ENCODE measurements at places on chromosomes 12 and 14.

- no peak for DNase-seq
Observed at GRCh38 chr12:8677362-8677761, 14.7 kb upstream of the MFAP5 start.

GRCh38 chr12:32102234-32102633 lies 4.4 kb upstream of the BICD1 start:
- no peak for DNase-seq

- no peak for DNase-seq
Observed at GRCh38 chr14:60970146-60970545, 10.7 kb downstream of the TRMT5 start.

DNA sequence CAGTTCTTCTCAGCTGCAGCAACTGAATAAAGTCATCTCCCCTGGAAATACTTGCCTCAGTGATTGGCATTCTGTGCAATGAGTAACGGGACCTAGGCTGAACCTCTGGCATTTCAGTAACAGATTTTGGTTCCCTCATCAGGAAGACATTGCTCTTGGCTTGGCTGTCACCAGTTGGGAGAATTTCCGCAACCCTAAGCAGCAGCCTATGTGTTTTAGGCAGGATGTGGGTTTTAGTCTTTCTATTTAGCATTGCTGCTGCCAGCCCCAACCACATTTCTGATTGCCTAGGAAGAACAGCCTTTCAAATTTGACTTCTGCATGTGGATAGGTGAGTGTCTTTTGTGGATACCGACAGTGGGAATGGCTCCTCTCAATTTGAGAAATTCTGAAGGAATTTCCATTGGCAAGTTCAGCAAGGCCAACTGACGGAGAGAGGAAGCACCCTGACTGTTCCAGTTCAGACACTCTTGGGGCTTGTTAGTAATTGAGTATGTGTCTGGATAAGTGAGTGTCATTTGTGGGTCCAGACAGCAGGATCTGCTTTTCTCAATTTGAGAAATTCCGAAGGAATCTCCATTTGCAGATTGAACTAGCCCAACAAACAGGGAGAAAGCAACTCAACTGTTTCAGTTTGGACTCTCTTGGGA lies 19.0 kb upstream of the CLEC2A start:
- peak; percentile 24 for DNase-seq

DNA sequence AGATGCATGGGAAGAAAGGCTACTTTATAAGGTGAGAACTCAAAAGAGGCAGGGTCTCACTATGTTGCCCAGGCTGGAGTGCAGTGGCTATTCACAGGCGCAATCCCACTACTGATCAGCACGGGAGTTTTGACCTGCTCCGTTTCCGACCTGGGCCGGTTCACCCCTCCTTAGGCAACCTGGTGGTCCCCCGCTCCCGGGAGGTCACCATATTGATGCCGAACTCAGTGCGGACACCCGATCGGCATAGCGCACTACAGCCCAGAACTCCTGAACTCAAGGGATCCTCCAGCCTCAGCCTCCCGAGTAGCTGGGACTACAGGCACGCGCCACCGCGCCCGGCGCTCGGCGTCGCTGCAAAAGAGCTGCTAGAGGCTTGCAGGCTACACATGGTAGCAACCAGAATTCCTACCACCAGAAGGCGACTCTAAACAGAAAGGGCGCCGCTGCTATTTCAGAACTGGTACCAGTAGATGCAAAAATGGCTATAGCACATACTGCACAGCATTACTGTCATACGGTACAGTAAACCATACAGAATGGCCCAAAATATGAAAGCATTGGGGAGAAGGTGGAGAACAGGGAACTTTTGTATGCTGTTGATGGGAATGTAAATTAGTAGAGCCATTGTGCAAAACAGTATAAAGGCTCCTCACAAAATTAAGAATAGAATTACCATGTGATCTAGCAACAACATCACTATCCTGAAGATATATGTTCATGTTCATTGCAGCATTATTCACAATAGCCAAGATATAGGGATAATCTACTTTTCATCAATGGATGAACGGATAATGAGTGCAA lies 1.2 kb upstream of the NEMF start:
- no peak for DNase-seq

- no peak for DNase-seq
Observed at GRCh38 chr12:95074766-95075165, 1.3 kb upstream of the NR2C1 start.

- DNase-seq, result no peak
Observed at GRCh38 chr12:111453071-111453989, 47.6 kb downstream of the SH2B3 start.

GRCh38 chr12:92186038-92186470 lies 40.4 kb upstream of the BTG1 start:
- DNase-seq, result no peak

- no peak for DNase-seq
Observed at GRCh38 chr14:31884776-31885379, 192.2 kb upstream of the ARHGAP5 start.

GRCh38 chr14:71765505-71765904 lies 166.7 kb upstream of the RGS6 start:
- DNase-seq, result no peak

- DNase-seq, result no peak
Observed at GRCh38 chr12:107417004-107417403, 268.6 kb upstream of the PWP1 start.

DNA sequence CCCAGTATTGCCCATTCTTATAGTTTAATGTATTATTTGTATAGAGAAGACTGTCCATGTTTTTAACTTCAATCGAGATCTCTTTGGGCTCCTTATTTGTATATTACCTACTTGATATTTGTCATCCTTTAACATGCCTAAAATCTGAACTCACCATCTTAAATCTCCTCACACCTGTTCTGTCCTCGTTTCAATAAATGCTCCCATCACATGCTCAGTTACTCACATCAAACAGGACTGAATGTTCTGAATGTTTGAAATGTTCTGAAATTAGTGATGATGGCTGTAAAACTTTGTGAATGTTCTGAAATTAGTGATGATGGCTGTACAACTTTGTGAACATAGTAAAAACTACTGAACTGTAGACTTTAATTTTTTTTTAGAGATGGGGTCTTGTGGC lies 34.5 kb downstream of the COCH start:
- no peak for DNase-seq

DNA sequence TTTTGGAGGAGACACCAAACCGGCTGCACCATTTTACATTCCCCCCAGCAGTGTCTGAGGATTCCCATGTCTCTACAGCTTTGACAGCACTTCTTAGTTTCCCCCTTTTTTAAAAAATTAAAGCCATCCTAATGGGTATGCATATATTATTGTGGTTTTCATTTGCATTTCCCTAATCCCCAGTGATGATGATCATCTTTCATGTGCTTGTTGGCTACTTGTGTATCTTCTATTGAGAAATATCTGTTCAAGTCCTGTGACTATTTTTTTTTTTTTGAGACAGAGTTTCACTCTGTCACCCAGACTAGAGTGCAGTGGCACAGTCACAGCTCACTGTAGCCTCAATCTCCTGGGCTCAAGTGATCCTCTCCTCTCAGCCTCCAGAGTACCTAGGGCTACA lies 23.2 kb upstream of the ASPG start:
- DNase-seq, result no peak

DNA sequence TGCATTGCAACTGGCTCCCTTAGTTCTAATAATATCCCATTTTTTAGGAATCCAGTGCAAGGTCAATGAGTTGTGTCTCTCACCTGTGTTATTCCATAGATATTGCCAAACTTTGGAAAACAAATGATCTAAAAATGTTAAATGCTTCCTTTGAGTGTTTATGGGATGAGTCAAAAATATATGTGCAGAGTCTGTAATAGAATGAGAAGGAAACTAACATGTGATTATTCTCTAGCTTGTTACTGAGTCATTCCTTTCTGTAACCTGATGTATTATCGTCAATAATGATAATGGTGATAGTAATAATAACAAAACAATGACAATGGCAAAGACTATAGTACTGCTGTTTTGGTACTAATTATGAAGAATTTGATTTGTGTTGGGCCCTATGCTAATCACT lies 11.5 kb downstream of the ACSS3 start:
- no peak for DNase-seq

- no peak for DNase-seq
Observed at GRCh38 chr12:31875609-31875964, 83.6 kb upstream of the RESF1 start.

DNA sequence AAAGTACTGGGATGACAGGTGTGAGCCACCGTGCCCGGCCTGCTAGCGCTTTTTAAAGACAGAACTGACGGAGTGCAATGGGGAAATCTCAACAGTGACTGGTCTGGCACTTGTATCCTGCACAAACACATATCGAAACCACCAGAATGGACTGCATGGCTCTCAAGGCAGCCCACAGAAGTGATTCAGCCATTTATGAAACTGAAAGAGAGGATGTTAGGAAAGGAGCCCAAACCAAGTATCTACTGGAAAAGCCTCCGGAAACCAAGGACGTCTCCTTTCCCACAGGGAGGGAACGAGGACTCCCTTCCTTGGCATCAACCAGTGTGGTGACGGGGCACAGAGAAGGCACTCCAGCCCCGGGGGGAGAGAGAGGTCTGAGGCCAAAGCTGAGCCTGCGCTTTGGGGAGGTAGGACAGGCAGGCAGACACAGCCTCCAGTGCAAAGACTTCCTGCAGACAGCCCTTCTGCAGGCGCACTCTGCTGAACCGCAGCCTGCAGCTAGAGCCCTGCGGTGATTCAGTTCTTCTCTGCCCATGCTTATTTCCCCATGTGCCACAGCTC lies 16.5 kb downstream of the SLC15A4 start:
- DNase-seq, result no peak

DNA sequence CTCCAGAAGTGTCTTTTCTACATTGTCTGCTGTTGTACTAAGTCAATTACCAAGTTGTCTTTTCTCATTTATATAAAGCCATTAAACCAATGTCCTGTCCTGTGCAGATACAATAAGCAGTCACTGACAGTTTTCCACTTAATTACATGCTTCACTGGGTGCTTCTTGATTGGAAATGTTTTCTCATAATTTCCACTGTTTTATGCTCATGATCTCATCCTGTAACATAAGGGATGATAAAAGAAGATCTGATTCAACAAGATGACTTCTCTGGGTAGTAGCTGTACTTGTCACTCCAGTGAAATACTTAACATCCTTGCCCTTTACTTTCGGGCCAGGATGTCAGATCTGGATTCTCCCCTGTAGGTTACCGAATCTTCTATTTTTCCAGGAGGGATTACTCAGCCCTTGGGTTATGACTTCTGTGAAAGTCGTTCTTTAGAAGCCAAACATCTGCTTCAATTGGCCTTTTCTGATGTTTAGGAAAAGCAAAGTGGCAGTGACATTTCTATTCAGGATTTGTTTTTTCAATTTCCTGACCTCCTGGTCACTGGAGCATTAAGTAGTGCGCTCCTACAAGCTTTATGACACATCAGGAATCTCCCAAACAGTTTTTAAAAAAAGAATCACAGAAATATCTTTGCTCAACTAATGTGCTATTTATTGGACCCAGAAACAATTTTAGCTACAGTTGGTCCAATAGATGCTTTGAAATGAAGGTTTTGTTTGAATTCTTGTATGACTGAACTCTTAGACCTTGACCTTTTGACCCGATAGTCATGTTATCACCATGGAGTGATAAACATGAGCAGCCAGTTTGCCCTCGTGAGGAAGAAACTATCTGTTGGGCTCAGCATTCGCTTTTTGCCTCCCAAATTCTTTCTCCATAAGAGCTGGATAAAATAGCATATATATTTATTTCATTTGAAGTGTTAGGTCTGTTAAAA lies 234.5 kb upstream of the SSTR1 start:
- DNase-seq, result no peak

- no peak for DNase-seq
Observed at GRCh38 chr14:39145266-39145966, 24.7 kb downstream of the TRAPPC6B start.

DNA sequence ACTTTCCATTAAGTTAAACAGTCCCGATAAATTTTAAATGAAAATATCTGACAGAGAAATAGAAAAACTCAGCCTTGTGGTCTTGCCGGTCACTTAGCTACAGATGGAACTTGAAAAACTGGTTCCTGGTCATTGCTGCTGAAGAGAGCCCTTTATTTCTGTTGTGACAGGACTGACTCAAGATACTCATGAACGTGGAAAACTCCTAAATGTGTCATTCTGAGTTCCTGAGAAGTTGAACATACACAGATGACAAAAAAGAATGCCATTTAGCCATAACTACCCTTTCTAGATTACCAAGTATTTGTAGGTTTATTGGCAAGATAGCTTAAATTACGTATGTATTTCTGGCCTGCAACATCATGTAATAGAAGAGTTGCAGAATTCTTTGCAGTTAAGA lies 134.2 kb downstream of the HMGA2 start:
- DNase-seq, result no peak

DNA sequence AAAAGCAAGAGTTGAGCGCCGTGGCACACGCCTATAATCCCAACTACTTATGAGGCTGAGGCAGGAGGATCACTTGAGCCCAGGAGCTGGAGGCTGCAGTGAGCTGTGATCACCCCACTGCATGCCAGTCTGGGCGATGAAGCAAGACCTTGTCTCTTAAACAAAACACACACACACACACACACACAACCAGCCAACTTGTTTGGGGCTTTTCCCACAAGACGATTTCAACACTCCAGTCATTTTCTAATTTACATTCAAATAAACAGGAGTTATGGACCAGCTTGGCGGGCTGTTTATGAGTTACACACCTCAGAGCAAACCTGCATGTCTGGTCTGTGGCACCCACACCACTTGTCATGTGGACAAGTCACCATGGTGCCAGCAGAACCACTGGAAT lies 6.7 kb downstream of the GLTP start:
- DNase-seq, result no peak

- no peak for DNase-seq
Observed at GRCh38 chr14:96817750-96818666, 20.8 kb downstream of the VRK1 start.

- DNase-seq, result no peak
Observed at GRCh38 chr14:105315941-105316576, 1.5 kb downstream of the PACS2 start.

DNA sequence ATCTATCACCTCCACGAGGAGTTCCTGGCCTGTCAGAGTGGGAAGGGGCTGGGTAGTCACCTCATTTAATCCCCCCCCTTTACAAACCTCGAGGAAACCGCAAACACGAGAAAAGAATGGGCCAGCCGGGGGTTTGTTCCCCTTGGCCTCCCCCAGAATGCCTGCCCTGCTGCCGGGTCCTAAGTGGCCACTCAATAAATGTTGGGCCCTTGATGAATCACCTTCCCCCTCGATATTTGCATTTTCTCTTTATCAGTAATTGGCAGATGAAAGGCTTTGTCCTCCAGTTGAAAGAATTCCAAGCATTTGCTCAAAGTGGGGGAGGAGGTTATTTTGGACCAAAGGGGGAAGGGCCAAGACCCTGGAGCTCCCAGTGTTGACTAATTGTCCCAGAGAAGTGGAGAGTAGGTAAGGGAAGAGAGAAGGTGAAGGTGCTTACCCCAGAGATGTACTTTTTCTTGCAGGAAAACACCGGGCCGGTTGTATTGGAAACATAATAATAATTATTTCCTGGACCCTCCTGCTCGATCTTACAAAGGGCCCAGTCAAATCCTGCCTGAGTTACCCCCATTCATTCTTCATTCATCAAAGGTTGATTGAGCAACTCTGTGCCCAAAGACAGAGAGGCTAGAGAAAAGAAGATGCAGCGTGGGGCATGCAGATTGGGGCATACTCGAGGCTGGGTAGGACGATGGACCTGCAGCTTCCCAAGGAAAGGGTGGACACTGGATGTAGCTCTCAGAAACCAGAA lies 1.9 kb upstream of the KDM2B start:
- DNase-seq, result no peak

- peak; percentile 21 for DNase-seq
Observed at GRCh38 chr14:55762595-55763232, 182.7 kb downstream of the KTN1 start.

All from GM12878 (cell line).